ENCODE measurements at places on chromosomes 6 and 20. TPM values are rescaled to one million over a fixed set of nuclear protein-coding genes. Genes with fewer than 3 reads are reported as not detected.

BCL2L1 gene
- 277 TPM for total RNA-seq

JAG1 gene
- total RNA-seq, result 176 TPM

RBM24 gene
- total RNA-seq, result 2.0 TPM

ZNF311 gene
- total RNA-seq, result 0.40 TPM

SPATS1 gene
- not detected for total RNA-seq

SLC17A9 gene
- not detected for total RNA-seq

MAK gene
- 0.11 TPM for total RNA-seq

- DNase-seq, result no peak
- H3K27ac ChIP-seq, result no peak overlapping the region
- H3K4me1 ChIP-seq, result no peaks in the 10 kb centered on the region
- H3K27me3 ChIP-seq, result no peaks in the 10 kb centered on the region
- peaks cover 37% of the 10 kb centered on the region for H3K36me3 ChIP-seq
Measured at GRCh38 chr20:43711098-43711654, 15.6 kb downstream of the GTSF1L start.

DNA sequence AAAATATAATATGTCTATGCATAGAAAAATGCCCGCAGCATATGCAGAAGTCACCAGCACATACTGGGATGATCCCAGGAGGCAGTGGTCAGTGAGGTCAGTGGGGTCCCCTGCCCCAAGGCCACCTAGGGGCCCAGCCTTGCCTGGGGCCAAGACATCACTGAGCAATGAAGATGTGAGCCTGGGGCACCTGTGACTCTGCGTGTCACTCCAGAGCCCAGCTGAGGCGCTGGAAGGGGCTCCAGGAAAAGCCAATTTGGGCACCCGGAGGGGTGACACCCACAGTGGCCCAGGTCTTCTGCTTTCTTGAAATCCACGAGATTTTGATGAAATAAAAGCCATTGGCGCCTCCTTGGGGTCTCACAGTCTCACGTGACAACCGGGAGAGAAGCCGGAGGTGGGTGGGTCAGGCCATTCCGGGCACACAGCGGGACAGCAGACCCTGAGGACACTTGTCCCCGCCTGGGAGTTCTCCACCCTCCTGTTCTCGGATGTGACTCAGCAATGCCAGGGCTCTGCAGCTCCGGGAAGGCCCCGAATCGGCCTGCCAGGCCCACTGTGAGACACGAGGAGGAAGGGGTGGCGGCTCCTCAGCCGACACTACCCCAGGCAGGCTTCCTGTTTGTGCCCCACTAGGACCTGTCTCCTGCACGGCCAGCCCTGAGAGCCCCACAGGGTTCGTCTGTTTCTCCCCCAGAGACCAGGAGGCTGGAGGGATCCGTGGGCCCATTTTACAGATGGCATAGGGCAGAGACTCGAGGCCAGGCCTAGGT lies 24.4 kb upstream of the SLCO4A1 start:
- H3K4me3 ChIP-seq, result no peak overlapping the region
- no peaks in the 10 kb centered on the region for H3K27me3 ChIP-seq
- H3K36me3 ChIP-seq, result no peaks in the 10 kb centered on the region
- DNase-seq, result peak; percentile 80

DNA sequence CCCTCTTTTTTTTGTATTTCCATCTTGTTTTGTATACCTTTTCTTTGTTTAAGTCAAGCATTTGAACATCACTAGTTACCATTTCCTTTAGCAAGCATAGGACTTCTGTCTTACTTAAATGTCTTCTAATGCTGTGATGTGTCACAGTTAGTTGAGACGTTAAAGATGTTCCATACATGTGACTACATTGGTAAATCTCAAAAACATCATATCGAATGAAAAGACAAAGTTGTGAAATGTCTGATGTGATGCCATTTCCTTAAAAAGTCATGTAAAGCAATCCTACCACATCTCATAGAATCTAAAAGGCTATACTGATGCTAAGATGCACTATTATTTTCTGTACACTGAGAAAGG lies 26.8 kb downstream of the SLC16A10 start:
- no peaks in the 10 kb centered on the region for H3K36me3 ChIP-seq
- H3K4me1 ChIP-seq, result no peaks in the 10 kb centered on the region
- no peak for DNase-seq
- no peak overlapping the region for H3K4me3 ChIP-seq

GRCh38 chr20:49583669-49584417 lies 15.9 kb upstream of the PTGIS start:
- no peaks in the 10 kb centered on the region for H3K36me3 ChIP-seq
- no peak overlapping the region for H3K27ac ChIP-seq
- peaks cover 32% of the 10 kb centered on the region for H3K4me1 ChIP-seq
- no peak overlapping the region for H3K4me3 ChIP-seq
- peak; percentile 56 for DNase-seq
- H3K27me3 ChIP-seq, result no peaks in the 10 kb centered on the region

- H3K27me3 ChIP-seq, result no peaks in the 10 kb centered on the region
- no peak for DNase-seq
- no peak overlapping the region for H3K4me3 ChIP-seq
- H3K36me3 ChIP-seq, result no peaks in the 10 kb centered on the region
Measured at GRCh38 chr6:46674410-46674809, 13.3 kb upstream of the TDRD6 start.

- DNase-seq, result peak; percentile 79
- H3K27ac ChIP-seq, result no peak overlapping the region
- no peaks in the 10 kb centered on the region for H3K4me1 ChIP-seq
- H3K27me3 ChIP-seq, result peaks cover 77% of the 10 kb centered on the region
- no peaks in the 10 kb centered on the region for H3K36me3 ChIP-seq
Measured at GRCh38 chr20:43187476-43188233, 2.1 kb downstream of the PTPRT start.

DNA sequence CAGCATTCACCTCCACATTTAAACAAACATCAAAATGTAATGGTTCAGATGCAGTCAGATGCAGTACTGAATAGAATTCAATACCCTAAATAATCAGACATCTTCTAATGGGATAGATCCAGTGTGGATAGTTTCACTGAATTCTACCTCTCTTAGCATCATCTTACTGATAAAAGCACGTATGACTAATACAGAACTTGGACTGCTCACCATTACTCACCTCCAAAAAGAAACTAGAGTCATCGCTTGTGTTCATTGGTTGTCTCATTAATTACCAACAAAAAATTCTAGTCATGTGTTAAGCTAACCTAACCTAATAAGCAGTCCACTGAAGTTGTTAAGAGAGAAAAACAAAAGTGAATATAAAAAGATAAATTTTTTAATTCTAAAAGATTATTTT lies 165.9 kb upstream of the IRAK1BP1 start:
- no peaks in the 10 kb centered on the region for H3K4me1 ChIP-seq
- H3K4me3 ChIP-seq, result no peak overlapping the region
- peak; percentile 60 for DNase-seq
- H3K36me3 ChIP-seq, result no peaks in the 10 kb centered on the region
- H3K27ac ChIP-seq, result no peak overlapping the region

GRCh38 chr20:22582386-22582963 lies 1.9 kb downstream of the FOXA2 start:
- peak overlapping the region; percentile 93 for H3K4me3 ChIP-seq
- H3K36me3 ChIP-seq, result no peaks in the 10 kb centered on the region
- H3K4me1 ChIP-seq, result peaks cover 13% of the 10 kb centered on the region
- H3K27me3 ChIP-seq, result 0 out of 2 replicates have a peak, but pooled peaks cover 6% of the 10 kb centered on the region

GRCh38 chr6:51830666-51831065 lies 256.7 kb downstream of the PKHD1 start:
- no peaks in the 10 kb centered on the region for H3K27me3 ChIP-seq
- H3K4me3 ChIP-seq, result no peak overlapping the region
- DNase-seq, result peak; percentile 73
- no peak overlapping the region for H3K27ac ChIP-seq

DNA sequence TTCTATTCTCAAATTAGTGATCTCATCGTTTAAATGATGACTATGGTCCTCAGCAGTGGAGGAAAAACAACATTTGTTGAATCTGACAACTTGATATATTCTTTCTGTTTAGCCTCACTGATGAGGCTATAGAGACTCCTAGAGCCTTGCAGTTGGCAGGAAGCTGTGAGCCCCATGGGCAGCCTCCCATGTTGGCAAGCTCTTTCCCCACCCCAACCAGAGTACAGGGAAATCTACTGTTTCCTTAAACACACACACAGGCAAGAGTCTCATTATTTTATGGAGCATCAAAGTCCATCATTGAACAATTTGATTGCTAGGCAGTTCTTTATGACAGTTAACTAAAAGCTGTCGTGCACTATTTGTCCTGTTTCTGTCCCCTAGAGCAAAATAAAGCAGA lies 498.2 kb upstream of the CITED2 start:
- no peak overlapping the region for H3K27ac ChIP-seq
- H3K27me3 ChIP-seq, result no peaks in the 10 kb centered on the region
- no peak overlapping the region for H3K4me3 ChIP-seq
- DNase-seq, result no peak
- H3K4me1 ChIP-seq, result no peaks in the 10 kb centered on the region

DNA sequence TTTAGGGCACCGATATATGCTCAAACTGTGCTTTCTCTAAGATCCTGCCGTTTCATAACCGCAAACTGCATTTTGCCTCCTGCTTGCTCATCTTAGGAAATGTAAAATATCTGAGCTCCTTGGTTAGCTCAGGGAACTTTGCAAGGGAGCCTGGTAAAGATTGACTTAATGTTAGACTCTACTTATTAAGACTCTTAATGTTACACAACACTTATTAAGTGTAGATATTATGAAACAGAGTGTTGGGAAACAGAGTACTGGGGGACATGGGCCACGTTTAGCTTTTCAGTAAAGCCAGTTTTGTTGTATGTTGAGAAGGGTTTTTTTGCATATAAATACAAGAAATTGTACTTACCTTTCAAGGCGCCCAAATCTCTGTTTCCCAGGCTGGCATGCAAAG lies 1.9 kb downstream of the LTV1 start:
- peaks cover 50% of the 10 kb centered on the region for H3K36me3 ChIP-seq
- no peaks in the 10 kb centered on the region for H3K27me3 ChIP-seq
- H3K4me3 ChIP-seq, result peak overlapping the region; percentile 85
- no peak for DNase-seq

DNA sequence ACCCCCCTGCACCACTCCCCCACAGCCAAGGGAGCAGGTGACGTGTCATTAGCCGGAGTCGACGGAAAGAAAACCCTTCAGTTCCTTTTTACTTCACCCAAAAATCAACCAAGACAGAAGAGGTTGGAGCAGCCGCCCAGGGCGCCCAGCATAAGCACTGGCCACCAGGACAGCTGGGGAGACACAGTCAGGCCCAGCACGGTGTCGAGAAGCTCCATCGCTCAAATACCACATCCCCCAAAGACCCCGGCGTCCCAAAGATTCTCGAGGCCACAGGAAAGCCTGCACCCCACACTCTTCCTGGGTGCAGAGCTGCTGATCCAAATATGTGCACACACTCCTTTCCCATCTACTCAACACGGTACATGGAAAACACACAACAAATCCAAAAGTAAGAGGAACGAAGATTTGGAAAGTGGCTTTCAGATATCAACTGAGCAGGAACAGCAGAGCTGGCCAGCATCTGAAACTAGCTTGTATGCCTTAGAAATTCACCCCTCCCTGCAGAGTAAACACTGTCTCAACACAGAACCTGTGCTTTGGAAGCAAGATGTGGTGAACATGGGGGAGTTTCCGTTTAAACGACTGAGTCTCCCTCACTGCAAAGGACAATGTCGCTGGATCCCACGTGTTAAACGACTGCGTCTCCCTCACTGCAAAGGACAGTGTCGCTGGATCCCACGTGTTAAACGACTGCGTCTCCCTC lies 54.6 kb downstream of the DLL1 start:
- H3K4me1 ChIP-seq, result peaks cover 7% of the 10 kb centered on the region
- no peak for DNase-seq
- no peaks in the 10 kb centered on the region for H3K36me3 ChIP-seq
- H3K27ac ChIP-seq, result no peak overlapping the region
- H3K27me3 ChIP-seq, result no peaks in the 10 kb centered on the region

- no peaks in the 10 kb centered on the region for H3K27me3 ChIP-seq
- H3K36me3 ChIP-seq, result no peaks in the 10 kb centered on the region
- peaks cover 38% of the 10 kb centered on the region for H3K4me1 ChIP-seq
- no peak overlapping the region for H3K4me3 ChIP-seq
- DNase-seq, result no peak
Measured at GRCh38 chr20:50519036-50519762, 9.0 kb downstream of the PTPN1 start.

GRCh38 chr20:41696428-41696827 lies 78.3 kb upstream of the CHD6 start:
- no peaks in the 10 kb centered on the region for H3K36me3 ChIP-seq
- no peaks in the 10 kb centered on the region for H3K27me3 ChIP-seq
- no peak for DNase-seq

GRCh38 chr6:10411971-10412460 lies 2.9 kb downstream of the TFAP2A start:
- peak overlapping the region; percentile 98 for H3K27ac ChIP-seq
- peaks cover 35% of the 10 kb centered on the region for H3K4me1 ChIP-seq
- H3K27me3 ChIP-seq, result no peaks in the 10 kb centered on the region
- DNase-seq, result peak; percentile 84
- peaks cover 32% of the 10 kb centered on the region for H3K36me3 ChIP-seq

GRCh38 chr6:15892369-15892768 lies 229.5 kb upstream of the DTNBP1 start:
- H3K36me3 ChIP-seq, result no peaks in the 10 kb centered on the region
- no peak overlapping the region for H3K27ac ChIP-seq
- no peak overlapping the region for H3K4me3 ChIP-seq
- no peak for DNase-seq
- 0 out of 2 replicates have a peak, but pooled peaks cover 4% of the 10 kb centered on the region for H3K4me1 ChIP-seq

GRCh38 chr6:107641071-107641470 lies 151.2 kb downstream of the SOBP start:
- no peak for DNase-seq
- no peaks in the 10 kb centered on the region for H3K27me3 ChIP-seq
- H3K36me3 ChIP-seq, result no peaks in the 10 kb centered on the region
- H3K4me1 ChIP-seq, result peaks cover 8% of the 10 kb centered on the region

DNA sequence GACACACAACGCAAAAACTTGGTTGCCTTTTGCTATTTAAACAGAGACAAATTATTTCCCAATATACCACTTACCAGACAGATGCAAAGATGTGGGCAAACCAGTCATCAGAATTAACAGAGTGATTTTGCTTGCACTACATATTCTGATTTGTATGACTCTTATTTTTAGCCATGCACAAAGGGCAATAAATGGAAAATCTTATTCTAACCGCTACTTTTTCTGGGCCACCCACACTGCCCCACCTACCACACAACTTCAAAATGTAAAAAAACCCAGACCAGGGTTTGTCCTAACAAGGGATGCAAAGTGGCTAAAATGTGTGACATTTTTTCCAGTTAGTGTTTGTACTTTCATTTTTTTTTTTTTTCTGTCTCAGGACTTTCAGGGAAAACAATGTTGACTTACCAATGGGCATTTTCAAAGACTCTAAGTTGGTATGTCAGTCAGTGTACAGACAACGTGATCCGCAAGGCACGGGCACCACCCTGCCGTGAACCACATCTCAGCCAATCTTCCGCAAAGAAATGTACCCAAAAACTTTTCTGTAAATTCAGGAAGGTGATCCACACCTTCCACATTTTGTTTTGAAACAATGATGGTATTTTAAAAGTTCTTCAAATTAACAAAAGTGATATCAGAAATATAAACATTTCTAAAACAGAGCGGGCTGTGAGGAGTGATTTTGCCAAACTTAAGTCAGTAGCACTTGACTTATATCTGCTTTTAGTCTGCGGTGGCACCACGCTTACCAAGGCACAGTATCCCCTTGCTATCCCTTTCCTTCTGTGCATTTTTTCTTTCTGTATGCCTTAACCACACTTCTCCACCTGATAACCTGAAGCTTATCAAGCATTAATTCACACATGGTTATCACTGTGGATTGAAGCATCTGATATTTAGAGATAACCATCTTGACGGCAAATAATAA lies 185.6 kb downstream of the GJA10 start:
- no peaks in the 10 kb centered on the region for H3K36me3 ChIP-seq
- DNase-seq, result no peak
- no peak overlapping the region for H3K27ac ChIP-seq
- H3K27me3 ChIP-seq, result no peaks in the 10 kb centered on the region
- no peak overlapping the region for H3K4me3 ChIP-seq
- no peaks in the 10 kb centered on the region for H3K4me1 ChIP-seq
